Psoas muscle (tissue), 8 donors: ENCODE measurements at places on chromosomes 3 and 15. TPM values are rescaled to one million over a fixed set of nuclear protein-coding genes. Genes with fewer than 3 reads are reported as not detected.
A peak's percentile ranks its signal among the peaks of the same experiment; 100 is the strongest.

DNA sequence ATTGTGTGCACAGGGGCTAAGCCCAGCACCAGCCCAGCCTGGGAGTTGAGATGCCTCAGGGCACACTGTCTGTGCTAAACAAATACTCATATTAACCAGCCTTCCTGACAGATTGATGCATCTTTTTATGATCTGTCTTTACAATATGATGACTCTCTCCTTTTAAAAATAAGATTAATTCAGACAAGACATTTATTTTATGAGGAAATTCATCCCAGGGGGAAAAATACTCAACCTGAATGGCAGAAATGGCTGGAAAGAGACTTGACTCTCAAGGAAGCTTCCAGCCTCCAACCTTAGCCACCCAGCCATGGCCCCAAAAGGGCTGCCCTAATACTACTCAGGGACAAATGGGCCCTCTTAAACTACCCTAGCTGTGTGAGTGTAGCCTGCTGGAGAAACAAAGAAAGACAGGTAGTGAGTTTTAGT is 46.9 kb downstream of the NOX5 start:
- DNase-seq = no peak

DNA sequence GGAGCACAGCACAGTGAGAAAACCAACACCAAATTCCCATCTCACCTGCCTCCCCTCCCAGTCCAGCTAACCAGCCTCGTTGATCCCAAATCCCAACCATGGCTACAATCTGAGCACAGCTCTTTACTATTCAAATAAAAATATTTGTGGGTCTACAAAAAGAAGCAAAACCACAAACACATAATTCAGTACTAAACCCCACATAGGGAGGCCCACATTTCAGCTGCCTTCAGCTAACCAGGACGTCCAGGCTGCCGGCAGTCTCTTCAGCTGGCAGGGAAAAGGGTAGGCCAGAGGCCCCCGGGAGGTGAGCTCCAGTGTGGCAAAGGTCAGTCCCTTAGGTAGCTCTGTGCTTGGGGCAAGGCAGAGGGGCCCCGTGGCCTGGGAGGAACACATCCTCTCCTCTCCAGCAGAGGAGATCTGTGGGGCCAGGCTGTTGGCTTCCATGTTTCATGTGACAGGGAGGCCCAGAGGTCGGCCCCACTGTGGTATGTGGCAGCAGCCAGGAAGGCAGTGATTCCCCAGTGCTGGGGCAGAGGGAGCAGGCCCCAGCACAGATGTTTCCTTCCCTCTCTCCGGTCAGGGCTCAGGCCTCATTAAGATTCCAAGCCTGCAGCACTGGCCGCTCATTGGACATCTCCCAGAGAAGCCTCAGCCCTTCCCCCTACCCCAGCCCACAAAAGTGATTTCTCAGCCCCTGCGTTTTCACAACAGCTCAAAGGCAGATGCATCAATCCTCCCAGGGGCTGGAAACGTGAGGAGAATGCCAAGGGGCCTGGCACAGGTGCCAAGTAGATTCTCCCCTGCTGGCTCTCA is 381.4 kb downstream of the NTRK3 start:
- peak; percentile 59 for DNase-seq

DNA sequence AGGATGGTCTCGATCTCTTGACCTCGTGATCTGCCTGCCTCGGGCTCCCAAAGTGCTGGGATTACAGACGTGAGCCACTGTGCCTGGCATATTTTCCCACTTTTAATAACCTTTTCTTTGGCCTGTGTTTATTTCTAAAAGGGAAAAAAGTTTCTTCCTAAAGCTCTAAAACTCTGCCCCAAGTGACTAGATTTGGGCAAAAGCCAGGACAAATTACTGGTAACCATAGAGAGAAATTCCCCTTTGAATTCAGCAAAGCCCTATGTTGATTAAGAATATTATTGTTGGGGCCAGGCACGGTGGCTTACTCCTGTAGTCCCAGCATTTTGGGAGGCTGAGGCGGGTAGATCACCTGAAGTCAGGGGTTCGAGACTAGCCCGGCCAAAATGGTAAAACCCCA is 11.5 kb upstream of the TRPM7 start:
- no peak for DNase-seq

DNA sequence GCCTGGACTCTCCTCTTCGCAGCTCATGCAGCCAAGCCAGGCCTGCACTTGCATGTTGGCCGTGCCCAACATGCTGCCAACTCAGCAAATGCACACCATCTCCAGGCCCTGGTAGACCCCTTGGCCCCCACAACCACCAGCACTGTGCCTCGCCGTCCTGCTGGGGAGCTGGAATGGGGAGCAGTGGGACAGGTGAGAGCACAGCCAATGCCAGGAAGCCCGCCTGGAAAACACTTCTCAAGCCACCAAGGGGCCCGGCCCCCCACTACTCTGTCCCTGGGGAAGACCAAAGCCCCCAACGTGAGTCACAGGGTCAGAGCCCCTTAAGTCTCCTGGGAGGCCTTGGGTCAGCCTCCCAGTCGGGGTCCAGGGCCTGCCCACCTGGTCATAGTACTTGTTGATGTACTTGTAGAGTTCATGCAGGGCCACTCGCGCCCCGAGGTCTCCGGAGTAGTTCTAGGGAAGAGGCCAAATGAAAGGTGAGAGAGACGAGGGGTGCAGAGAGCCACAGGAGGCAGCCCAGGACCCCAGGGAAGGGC is 24.5 kb downstream of the PLXNB1 start:
- DNase-seq = no peak

GRCh38 chr3:149542375-149543312 is 68.1 kb downstream of the TM4SF4 start:
- no peak for DNase-seq

STRIT1 gene
- 1,417 TPM for total RNA-seq

DNA sequence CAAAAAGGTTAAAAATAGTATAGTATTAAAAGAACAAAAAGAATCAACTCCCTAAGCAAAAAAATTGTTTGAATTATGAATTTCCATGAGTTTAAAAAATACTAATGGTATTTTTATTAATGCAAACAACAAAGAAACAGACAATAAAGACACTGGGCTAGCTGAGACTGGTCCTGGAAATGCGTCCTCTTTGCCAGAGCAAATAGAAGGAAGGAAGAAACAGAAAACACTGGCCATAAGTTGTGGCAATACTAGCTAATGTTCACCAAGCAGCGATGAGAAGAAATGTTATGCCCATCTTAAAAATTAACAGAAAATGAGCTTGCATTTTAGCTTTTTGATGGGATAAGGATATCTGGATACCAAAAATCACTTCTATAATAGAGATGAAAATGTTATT is 88.6 kb downstream of the TBL1XR1 start:
- no peak for DNase-seq

CYP8B1 gene
- not detected for total RNA-seq

DNA sequence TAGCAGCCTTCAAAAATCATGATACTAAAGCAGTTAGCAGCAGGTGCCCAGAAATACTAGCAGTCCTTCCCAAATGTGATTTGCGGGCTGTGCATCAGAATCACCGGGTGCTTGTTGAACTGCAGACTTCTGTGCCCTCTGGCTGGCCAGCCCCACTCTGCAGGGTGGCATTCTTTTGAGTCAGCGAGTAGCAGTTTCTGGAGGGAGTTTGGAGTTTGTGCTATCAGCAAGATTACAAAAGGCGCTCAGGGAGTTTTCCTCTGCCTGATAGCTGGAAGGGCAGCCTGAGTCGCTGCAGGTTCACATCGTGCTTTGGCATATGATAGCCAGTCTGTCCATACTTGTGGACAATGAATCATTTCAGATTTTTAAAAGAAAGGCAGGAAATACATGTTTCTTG is 57.6 kb downstream of the CLDN11 start:
- DNase-seq = no peak

NRROS gene
- total RNA-seq = 2.8 TPM

LTF gene
- 3.8 TPM for total RNA-seq

DNA sequence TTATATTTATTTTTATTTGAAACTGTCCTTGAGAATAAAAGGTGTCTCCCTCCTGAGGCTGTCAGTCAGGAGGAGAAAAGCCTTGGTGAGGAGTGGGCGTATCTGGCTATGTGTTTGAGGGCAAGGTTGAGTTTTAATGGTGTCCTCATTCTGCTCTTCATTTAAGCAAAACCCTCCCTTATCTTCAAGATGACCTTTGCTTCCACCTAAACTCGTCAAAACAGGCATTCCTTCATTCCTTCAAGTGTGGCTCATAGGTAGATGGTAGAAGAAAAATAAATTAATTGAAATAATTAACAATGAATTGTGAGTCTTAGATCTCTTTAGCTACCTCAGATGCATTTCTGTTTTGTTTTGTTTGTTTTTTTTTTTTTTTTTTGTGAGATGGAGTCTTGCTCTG is 39.4 kb upstream of the ATOSA start:
- no peak for DNase-seq

SAMMSON gene
- total RNA-seq = not detected

DNA sequence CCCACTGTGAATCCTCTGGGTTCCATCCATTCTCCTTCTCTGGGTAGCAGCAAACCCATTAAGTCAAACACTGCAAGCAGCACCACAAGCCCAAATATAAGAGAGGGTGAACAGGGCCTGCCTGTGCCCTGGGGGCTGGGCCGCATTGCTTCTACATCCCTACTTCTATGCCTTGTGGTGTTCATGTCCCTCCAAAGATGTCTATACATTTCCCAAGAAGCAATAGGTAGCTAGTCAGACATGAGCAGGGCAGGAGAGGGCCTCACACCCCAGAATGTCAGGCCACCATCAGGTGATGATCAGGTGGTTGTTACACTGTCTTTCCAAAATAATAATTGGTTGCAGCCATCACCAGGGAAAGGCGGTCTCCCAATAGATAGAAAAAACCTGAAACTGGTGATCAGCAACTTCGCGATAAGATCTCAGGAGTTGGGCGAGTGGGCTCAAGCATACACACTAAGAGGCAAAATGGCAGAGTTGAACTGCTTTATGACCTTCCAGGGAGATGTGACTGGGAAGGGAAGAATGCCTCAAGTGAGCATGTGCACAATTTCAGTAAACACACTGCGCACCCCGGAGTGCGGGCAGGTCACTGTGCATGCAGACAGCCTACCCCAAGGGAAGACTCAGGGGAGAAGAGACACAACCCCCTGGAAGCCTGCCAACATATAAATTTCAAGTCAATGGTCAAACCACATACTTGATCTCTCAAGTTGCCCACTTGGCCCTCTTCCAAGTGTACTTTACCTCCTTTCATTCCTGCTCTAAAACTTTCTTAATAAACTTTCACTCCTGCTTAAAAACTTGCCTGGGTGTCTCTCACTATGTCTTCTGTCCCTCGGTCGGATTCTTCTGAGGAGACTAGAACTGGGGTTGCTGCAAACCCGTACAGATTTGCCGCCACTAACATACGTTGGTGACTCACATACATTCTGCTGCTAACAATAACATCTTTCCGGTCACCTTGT is 39.9 kb downstream of the KLF15 start:
- DNase-seq = no peak

DNA sequence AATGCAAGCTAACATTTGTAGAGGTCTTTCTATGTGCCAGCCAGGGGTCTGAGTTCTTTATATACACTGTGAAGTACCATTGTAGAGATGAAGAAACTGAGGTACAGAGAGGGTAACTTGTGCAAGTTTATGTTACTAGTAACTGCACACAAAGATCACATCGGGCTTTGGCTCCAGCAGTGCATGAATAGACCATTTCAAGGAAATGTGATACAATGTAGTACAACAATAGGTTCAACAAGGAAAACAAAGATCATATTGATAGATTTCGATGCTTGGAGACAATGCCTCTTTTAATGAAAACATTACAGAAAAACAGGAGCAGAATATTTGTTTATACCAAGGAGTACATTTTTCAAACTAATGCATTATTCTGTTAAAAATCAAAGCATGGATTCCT is 115.3 kb downstream of the POLR2M start:
- DNase-seq = no peak

CCR8 gene
- total RNA-seq = not detected

DNA sequence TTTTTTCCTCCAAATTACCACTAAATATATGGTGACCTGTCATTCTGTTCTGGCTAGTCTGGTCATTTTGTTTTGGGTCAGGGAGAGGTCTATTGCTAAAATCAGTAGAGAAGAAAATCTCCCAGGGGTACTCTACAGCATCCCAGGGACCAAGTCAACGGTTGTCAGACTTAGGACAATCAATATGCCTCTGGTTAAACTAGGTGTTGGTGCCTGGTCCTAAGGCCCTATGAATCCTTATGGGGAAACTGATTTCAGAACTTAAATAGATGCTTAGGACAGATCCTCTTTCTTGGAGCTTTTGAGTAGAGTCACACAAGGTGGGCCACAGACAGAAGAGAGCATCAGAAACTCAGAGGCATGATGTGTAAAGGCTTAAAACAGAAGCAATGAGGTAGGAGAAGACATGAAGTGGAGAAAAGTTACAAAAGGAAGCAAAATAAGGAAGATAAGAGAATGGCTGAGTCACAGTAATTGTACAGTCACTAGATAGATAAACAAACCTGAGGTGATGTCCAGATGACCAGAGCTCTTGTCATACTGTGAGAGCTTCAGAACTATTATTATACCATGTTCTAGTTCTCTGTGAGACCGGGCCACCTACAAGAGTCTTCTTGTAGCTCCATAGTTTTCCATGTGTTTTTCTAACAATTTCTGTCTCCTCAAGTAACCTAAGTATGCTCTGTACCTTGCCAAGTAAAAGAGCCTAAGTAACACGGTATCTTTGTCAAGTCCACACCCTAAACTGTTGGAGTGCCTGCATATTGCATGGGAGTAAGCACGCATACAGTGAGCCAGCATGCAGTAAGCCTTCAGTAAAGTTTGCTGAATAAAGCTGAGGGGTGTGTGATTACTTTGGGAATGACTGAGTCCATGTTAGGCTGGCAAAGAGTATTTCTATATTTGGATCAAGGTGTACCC is 44.6 kb upstream of the LEKR1 start:
- DNase-seq = no peak

TADA3 gene
- 42.6 TPM for total RNA-seq

DMXL2 gene
- total RNA-seq = 2.0 TPM

- no peak for DNase-seq
Observed at GRCh38 chr3:123644358-123644757, 59.5 kb upstream of the HACD2 start.

GRCh38 chr15:83578691-83579090 is 75.2 kb upstream of the ADAMTSL3 start:
- DNase-seq = no peak

HRG gene
- total RNA-seq = not detected

GRCh38 chr15:74315626-74316025 is 51.8 kb downstream of the CYP11A1 start:
- DNase-seq = peak; percentile 62

- DNase-seq = no peak
Observed at GRCh38 chr3:124325248-124325647, 333.3 kb upstream of the ROPN1 start.

GRCh38 chr15:33438396-33438795 is 127.6 kb downstream of the RYR3 start:
- no peak for DNase-seq

POC1A gene
- total RNA-seq = 1.1 TPM

DNA sequence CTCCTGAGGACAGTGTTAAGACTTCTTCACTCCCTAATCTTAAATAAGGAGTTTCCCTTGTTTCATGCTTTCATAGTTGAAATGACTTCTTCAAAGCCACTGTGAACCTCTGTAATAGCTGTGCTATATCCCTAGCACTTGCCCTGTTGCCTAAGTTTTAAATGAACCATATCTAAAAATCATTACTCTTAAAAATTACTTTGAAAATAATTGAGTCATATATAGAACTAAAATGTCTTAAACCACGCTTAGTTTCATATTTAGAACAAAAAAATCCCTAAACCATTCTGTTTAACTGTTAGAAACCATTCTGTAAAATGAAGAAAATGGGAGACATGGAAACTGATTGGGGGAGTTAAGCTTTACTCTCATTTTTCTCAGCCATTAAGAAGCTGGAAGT is 29.8 kb downstream of the DNAJC19 start:
- DNase-seq = no peak
